GOT3 (cell line): ENCODE measurements at places on chromosomes 5 and 9.

GRCh38 chr5:150618588-150619281, 21.7 kb upstream of the SYNPO start:
- DNase-seq: no peak

DNA sequence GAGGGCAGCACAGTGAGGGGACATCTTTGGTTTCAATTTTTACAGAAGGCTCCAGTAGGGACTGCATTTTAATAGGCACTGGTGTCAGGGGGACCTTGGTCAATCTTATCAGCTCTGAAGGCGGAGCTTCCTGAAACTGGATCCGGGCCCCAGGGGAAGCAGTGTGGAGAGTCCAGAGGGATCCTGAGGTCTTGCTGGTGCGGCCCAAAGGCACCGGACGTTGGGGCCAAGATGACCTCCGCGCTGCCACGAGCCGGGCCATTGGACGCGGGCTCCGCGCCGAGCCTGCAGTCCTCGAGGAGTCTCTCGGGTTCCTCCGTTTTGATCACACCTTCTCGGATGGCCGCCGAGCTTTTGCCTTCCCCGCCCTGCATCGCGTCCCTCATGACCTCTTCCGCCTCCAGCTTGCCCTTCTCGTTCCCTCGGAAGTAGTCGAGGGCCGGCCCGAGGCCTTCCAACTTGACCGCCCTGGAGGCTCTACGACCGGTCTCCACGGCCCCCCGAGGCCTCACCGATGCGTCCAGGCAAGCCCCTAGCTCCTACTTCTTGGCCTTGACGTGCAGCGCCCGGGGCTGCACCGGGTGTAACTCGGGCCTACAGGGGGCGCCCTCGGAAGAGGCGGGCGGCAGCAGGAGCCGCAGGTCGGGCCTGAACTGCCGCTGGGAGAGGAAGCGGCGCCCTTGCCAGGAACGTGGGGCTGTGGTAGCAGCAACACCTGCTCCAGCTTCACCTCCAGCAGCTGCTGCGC, 18.8 kb downstream of the C5orf52 start:
- DNase-seq: no peak

DNA sequence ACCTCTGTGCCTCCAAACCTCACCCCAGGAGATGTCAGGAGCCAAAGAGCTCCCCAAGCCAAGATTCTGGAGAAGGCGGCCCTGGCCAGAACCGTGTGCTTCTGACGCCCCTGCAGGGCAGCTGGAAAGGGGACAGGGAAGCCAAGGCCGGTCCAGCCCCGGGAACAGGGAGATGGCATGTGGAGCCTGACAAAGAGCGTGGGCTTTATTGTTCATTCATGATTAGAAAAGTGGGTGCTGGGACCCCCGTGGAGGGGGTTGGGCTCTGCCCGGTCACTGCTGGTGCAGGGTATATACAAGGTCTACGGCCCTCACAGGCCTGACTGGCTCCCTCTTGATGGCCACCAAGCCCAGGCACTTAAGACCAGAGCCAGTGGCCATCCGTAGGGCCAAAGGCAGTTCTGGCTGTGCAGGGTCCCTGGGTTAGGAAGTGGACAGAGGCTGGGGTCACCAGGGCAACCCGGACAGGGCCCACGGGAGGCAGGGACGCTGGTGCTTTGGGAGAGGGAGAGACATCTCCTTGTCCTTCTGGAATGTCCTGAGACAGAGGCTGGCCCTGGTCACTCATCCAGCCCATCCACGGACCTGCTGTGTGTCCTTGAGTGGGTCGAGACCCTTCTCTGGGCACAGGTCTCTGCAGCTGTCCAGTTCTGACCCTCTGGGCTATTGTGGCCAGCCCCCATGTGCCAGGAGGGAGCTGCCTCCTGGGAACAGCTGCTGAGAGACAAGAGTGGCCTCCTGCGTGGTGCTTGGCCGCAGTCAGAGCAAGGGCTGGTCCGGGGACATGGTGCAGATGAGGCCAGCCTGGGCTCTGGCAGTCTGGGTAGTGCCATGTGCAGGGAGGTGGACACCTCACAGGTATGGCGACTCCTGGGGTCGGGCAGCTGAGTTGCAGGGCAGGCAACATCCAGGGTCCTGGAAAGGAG, 12.5 kb downstream of the NINJ1 start:
- DNase-seq: no peak

DNA sequence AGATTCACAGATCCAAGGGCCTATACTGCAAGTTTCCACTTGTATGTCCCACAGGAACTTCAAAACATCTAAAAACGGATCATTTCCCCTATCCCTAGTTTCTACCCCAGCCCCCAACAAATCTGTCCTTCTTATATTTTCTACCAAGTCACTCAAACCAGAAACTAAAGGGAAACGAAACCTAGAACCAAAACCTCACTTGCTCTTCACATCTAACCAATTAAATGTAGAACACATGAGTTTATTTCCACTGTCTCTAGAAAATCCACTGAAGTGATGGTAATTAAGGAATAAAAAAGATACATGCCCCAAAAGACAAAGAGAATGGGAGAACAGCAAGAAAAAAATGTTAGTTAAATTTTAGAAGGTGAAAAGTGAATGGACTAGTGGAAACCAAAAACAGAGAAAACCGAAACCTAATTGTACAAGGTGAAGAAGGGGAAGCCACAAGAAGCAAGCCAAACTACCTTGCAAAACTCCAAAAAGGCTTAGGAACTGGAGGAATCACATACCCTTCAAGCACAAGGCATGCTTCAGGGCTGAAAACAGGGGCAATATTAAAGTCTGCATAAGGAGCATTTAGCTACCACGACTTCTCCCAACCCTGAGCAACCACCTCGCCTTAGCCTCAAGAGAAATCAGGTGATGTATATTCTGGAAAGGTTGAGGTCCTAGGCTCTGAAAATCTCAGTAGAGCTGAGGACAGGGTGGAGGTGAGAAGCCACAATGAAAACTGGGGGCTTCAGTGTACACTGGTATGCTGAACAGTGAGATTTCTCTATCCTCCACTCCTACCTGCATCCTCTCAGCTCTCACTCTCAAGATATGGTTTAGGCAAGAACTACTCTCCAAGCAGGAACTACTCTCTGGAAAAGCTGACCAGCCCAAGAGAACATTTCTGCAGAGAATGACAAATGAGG, 11.1 kb downstream of the SMU1 start:
- no peak for DNase-seq

- no peak for DNase-seq
These were observed 511 bp downstream of the ARL15 start for GRCh38 chr5:54309691-54310432.

DNA sequence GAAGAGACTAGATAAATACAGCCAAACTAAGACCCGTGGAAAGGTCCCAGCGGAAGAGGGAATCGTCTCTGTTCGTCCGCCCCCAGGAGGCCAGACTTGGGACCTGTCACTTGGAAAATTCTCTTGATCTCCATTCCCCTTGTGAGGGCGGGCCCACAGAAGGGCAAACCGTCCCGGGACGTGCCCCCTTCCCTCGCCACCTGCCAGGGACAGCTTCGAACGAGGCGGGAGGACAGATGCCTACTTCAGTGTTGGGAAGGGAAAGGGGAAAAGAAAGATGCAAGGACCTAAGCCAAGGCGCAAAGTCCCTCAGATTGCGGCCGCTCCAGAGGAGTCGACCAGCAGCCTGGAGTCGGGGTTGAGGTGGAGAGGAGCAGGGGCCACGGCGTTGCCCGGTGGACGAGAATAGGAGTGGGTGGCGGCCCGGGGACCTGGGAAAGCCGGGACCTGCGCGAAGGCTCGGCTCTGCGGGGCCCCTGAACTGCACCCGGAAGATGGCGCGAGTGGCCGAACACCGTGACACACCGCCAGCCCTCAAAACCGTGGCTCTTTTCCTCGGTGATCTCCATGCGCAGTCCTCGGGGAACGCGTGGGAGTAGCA, 4.4 kb upstream of the EBF1 start:
- DNase-seq: no peak

GRCh38 chr5:133420440-133421301, 191.7 kb downstream of the FSTL4 start:
- DNase-seq: no peak

GRCh38 chr5:82639393-82640144, 361.4 kb upstream of the RPS23 start:
- no peak for DNase-seq

DNA sequence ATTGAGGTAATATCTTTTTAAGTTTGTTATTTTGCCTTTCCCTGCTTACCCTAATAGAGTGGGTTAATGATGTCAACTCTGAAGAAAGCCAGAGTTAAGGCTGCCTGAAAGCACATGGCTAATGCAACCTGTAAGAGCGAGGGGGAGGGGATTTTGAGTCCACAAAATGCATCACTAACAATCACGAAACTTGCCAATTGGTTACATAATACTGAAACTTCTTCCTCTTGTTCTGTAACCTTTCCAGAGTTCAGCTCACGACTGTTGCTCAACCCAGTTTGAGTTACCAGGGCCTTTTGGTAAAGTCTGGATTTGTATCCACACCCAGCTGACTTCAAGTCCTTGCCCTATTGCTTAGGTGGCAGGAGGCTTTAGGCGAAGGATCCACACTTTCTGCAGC, 308.8 kb downstream of the EFNA5 start:
- DNase-seq: no peak

GRCh38 chr5:35755966-35756365, 100.7 kb upstream of the IL7R start:
- no peak for DNase-seq

GRCh38 chr5:55303238-55303690, 4.2 kb downstream of the DHX29 start:
- DNase-seq: no peak

DNA sequence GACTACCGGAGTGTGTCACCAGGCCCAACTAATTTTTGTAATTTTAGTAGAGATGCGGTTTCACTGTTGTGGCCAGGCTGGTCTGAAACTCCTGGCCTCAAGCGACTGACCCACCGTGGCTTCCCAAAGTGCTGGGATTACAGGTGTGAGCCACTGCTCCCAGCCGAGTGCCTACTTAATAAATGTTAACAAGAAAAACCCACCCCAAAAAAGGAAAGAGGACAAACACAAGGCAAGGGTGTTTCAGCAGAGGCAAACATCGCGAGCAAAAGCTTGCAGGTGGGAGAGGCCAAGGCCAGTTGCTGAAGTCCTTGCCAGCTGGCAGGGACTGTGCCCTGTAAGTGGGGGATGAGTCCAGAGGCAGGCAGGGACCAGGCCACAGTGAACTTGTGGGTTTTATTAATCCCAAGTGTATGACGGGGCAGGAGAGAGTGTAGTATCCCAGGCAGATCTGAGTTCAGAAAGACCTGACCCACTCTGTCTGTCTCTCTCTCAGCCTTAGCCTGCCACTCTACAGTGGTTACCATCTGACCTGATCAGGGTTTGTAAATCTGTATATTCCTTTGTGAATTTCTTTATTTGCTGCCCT, 6.4 kb upstream of the FPGS start:
- DNase-seq: no peak

GRCh38 chr9:38085308-38085707, 16.3 kb upstream of the SHB start:
- no peak for DNase-seq

DNA sequence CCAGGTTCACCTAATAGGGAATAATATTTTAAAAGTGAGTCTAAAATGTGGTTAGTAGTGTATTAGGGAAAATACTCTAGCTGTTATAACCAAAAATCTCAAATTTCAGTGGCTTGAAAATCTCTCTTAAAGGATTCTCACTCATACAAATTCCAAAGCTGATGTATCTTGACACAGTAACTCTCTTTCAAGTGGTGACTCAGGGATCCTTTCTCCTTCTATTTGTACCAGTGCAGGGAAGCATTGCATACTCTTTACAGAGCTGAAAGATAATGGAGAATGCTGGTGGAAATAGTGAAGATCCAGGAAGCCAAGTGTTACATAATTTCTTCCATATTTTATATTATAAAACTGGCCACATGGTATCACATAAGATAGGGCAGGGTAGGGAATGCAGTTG, 560.2 kb upstream of the CDH9 start:
- DNase-seq: no peak

DNA sequence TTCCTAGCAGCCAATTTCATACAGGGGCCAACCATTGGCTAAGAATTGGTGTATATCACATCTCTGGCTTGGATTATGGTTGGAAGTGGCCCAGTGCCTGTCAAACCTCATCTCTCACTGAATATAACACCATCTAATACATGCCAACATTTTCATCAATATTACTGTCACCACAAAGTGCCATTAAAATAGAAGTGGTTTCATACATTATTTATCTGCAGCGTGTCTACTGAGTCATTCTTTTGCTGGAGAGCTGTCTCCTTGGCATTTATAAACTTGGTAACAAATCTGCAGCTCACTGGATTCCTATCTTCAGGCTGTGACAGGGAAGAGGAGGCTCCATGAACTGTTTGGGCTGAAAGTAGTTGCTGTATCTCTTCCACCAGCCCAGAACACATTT, 70.9 kb downstream of the PTTG1 start:
- no peak for DNase-seq

DNA sequence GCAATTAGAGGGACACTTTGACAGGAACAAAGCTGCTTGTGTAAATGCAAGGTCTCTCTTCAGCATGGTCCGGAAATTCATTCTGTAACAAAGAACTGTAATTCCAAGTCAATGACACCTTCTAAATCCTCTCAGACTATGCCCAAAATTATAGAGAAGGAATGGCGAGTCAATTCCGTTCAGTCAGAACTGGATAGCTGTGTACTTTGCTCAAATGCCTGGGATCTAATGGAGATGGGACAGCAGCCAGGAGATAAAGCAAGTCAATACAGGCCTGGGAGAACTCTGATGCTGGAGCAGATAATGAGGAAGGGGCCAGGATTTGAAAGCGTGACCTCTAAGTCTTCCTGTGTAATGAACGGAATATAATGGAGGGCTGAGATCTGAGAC, 96.4 kb upstream of the SPRY4 start:
- DNase-seq: no peak

DNA sequence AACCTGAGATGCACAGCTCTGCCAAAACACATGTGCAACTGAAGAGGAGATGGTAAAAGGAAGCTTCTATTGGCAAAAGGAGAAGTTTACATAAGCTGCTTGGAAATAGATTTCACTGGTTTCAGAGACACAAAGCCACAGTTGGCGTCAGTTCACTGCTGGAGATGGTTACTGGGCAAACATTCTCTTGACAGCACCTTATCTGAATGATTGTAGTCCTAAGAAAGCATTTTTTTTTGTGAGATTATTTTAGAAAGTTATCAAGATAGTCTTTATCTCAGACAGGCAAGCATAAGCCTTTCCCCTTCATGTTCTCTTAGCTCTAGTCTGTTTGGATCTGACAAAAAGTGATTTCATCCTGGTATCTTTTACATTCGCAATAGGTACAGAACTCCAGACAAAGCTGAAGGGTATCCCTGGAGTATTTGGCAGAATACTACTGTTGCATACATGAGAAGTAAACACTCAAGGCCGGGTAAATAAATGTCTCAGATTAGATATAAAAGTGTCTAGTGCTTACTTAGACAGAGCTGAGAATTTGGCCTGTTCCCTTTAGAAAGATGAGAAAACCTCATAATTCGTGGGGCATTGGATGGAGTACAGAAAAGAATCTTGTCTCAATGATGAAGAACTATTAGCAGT, 1668.0 kb upstream of the NUDT12 start:
- no peak for DNase-seq
